ENCODE measurements at places on chromosomes 3 and 15.

DNA sequence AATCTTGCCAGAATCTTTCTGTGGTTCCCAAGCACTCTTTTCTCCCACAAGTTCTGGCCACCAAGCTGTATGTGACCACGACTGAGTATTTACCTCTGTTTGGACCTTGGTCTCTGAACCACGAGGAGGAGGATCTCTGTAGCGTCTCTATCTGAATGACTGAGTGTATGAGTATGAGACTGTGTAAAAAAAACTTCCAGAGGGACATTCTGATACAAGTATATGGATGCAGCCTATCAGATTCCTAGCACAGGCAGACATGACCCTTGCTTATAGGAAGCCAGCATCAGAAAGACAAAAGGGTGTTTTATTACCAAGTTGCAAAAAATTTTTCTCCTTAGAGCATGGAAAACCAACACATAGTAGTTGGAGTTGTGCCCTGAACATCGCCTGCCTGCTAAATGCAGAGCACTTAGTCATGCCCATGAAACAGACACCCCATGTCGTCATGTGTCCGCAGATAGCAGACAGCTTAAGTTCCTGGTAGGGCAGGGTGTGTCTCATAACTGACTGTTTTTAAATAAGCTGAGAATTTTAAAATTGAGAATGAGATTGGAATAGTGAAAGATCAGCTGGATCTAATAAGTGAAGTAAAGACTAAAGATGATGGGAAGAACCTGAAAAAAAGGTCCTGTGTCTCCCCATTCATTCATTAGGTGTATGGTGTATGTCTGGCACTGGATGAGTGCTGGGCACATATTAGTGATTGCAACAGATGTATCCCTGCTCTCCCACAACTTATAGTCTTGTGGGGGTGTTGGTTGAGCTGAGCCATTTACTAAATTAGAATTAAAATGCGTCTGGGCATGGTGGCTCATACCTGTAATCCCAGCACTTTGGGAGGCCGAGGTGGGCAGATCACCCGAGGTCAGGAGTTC, 30.9 kb downstream of the DAG1 start:
- DNase-seq = peak; percentile 96

DNA sequence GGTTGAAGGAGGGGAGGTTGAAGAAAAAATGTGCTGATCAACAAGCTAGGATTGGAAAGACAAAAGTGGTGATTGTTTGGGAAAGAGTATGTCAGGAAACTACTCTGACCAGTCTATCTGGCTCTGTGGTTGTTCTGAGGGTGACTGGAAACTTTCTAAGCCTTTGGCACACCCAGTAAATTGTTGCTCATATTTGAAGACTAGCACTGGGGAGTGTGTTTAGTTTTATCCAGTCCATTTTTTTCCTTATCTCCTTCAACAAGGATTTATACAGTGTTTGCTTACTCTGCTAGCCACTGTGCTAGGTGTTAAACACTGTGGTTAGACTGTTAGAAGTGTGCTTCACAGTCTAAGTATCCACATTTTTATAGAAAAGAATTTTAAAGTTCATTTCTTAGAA, 28.8 kb downstream of the PPM1L start:
- DNase-seq = peak; percentile 26

DNA sequence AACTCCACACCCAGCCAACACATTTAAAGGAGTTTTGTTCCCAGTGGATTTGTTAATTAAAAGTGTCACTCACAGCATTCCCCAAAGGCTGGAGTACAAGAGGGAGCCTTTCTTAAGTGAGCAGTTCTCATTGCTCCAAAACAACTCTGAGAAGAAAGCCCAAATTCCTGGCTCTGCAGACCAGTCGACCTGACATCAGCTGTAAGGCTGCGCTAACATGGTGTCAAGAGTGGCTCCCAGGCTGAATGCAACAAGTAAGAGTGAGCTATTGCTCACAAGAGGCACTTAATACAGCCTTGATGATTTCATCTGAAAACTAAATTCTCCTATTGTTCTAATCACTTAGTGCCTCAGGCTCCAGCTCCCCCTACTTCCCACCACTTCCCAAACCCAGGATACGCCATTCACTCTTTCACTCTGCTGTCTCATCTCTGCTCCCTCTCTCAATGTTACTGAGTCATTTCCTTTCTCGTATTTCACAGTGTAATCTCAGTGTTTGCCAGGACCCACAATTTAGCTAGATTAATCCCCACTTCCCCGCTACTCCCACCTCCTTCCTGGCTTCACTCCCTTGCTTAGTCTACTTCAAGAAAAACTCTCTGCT, 81.8 kb downstream of the WWTR1 start:
- no peak for DNase-seq

DNA sequence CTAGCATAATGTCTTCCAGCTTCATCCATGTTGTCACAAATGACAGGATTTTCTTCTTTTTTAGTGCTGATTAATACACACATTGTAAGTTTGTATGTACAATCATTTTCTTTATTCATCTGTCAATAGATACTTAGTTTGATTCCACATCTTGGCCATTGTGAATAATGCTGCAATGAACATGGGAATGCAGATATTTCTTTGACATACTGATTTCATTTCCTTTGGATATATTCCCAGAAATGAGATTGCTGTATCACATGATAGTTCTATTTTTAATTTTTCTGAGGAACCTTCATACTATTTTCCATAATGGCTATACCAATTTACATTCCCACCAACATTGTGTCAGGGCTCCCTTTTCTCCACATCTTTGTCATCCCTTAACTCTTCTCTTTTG, 117.9 kb downstream of the MEIS2 start:
- no peak for DNase-seq

DNA sequence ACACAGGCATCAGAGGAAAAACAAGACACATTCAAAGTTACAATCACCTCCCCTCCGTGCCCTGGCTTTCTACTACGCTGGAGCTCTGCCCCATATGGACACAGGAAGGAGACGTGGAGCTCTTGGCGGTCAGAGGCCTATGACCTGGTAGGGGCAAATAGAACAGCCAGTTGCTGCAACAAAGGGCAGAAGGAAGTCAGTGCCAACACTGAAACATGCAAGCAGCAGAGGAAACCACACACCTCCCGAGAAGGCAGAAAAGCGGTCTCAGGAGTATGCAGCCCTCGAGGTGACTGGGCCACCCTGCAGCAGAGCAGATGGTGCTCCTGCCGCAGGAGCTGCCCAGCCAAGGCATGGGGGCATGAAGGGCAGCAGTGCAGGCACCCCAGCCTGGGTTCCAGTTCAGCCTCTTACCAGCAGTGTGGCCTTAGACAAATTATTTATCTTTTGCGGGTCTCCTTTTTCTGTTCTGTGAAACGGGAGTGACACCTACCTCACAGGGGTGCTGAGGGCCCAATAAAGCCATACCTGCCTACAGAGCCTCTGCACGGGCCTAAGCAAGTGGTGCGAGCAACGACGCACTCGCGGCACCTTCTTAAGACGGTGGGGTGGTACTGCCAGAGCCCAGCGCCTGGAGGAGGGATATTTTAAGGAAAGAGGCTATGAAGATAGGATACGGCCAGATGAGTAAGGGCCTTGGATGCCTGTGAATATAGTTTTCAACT, 8.6 kb downstream of the ZXDC start:
- no peak for DNase-seq

DNA sequence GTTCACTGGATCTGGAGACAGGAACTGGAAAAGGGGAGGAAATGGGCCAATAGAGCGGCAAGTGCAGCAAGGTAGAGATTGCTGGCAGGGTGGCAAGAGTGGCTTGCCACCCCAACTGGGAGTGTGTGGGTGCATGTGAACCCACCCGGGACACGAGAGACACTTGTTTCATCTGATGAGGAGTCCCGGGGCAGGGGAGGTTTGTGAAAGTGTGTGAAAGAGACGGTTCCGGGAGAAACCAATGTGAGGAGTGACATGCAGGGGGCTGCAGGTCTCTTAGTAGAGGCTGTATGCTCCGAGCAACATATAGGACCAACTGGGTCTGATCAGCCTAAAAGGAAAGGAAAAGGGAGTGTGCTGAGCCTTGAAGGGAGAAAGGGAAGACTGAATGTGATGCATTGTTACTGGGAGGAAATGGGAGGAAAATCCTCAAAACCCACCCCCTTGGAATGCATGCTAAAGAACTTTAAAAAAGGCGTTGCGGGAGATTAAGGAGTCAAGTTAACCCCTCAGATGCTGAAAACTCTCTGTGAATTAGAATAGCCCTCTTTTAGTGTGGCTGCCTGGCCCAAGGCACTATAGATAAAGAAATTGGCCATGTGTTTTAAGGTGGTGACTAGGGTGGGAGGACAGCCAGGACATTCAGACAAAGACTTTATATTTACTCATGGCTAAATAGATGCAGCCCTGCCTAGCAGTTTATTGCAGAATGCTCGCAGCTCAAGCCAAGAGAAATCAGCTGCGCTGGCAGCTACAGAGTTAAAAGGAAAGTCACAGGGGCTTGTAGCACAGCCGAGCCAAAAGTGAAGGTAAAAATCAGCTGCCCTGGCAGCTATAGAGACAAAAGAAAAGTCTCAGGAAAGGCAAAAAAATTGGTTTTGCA, 9.1 kb upstream of the SLC9C1 start:
- DNase-seq = peak; percentile 45

- DNase-seq = no peak
Measured at GRCh38 chr3:189845069-189845468, 213.9 kb downstream of the TP63 start.

- no peak for DNase-seq
Measured at GRCh38 chr15:50879016-50879617, 29.4 kb upstream of the AP4E1 start.

Measured in hematopoietic multipotent progenitor cell treated with erythropoietin and hydrocortisone succinate and interleukin-3 and kit ligand, for 6 days (in vitro differentiated cells).